NK-92 treated with Interleukin-12 subunit alpha and Interleukin-12 subunit beta, amount 100 ng/mL, for 24 hours (cell line): ENCODE measurements at places on chromosomes 2 and 18.

GRCh38 chr18:29351171-29351570 lies 1174.2 kb upstream of the CDH2 start:
- no peak for DNase-seq

GRCh38 chr2:202408546-202409140 lies 32.5 kb downstream of the BMPR2 start:
- no peak for DNase-seq

DNA sequence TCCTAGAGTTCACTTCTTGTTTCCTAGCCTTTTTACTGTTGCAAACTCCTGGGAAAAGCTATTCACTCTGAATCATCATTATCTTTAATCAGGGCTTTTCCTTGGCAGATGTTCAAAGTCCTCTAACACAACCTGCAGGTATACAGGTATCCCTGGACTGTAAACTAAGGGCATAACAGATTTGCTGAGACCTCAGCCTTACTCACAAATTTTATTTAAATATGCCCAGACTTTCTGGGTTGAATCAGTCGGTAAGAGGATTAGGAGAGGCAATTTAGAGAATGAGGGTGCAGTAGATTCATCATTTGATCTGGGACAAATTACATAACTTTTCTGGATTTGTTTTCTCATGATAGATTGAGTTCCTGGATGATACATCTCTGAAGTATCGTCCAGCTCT lies 217.8 kb upstream of the STON1 start:
- no peak for DNase-seq

GRCh38 chr2:201858281-201859184 lies 52.2 kb downstream of the CDK15 start:
- no peak for DNase-seq

GRCh38 chr18:7885865-7886264 lies 318.7 kb downstream of the PTPRM start:
- DNase-seq = no peak

- DNase-seq = no peak
These were observed 2.1 kb downstream of the DPYSL5 start for GRCh38 chr2:26850000-26850431.

DNA sequence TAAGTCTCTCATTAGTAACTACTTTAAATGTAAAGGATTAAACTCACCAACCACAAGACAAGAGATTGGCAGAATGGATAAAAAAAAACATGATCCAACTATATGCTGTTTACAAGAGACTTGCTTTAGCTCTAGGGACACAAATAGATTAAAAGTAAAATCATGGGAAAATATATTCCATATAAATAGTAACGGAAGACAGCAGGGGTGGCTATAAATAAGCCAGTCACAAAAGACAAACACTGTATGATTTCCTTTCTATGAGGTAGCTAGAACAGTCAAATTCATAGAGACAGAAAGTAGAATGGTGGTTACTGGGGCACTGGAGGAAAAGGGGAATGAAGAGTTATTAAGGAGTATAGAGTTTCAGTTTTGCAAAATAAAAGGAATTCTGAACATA lies 145.2 kb downstream of the THADA start:
- no peak for DNase-seq
